Anterior cingulate cortex (tissue), 58 donors: ENCODE measurements at places on chromosomes 7 and 10.

- no peak for DNase-seq
Measured at GRCh38 chr7:140404565-140405065, 757 bp downstream of the RAB19 start.

DNA sequence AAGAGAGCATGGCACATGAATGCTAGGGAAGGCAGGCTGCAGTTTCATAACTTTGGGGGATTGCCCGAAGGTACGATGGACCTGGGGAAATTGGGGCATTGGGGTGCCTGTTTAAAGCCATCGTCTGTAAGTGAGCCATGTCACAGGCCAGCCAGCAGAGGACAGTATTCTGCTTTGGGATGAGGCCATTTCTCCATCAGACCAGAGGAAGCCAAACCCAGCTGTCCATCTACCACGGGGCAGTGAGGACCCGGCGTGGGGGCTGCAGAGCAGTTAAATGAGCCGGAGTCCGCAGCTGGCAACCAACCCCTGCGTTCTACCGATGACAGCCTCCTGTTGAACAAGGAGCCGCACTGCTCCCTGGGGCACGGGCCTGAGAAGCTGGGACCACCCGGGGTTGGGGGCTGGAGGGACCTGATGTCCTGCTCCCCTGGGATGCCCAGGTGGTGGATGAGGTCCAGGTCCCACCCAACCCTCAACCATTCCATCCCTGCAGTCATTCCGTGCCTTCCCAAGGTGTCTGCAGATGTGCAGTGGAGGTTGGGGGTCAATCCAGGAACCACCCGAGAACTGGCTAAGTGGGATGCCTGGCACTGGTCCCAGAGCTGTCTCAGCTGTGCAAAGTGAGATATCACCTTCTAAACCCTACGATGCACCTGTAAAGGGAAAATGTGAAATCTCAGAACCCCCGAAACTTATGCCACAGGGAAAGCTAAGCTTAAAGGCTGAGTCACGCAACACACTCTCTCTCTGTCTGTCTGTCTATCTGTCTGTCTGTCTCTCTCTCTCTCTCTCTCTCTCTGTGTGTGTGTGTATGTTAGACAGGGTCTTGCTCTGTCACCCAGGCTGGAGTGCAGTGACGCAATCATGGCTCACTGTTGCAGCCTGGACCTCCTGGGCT, 12.1 kb upstream of the RHBDD2 start:
- peak; percentile 33 for DNase-seq

- no peak for DNase-seq
Measured at GRCh38 chr10:34102237-34102673, 712.8 kb downstream of the PARD3 start.

DNA sequence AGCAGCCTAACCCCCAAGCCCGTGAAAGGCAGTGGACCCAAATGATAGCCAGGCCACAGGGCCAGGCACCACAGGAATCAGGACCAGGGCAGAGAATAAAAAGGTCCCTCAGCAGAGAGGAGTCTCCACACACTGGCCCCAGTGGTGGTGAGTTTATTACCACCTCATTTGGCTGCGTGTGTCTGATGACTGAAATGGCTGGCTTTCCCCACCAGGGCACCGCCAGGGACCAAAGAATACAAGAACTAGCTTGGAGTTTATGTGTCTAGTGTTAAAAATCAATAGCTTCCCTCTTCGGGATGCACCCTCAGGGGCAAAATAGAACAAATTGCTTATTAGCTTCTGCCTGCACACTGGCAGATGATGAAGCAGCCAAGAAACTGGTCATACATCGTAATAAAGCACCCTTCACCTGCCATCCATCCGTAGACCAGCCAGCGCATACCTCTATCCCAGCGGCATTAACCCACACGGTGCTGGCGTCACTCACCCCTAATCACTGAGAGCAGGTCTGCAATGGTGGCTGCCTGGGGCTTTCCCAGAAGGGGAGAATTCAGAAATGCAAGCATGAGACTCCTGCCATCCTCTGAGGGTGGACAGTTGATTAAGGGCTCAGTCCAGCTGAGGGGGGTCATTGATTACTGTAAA, 223.7 kb upstream of the ZMIZ1 start:
- DNase-seq, result no peak

DNA sequence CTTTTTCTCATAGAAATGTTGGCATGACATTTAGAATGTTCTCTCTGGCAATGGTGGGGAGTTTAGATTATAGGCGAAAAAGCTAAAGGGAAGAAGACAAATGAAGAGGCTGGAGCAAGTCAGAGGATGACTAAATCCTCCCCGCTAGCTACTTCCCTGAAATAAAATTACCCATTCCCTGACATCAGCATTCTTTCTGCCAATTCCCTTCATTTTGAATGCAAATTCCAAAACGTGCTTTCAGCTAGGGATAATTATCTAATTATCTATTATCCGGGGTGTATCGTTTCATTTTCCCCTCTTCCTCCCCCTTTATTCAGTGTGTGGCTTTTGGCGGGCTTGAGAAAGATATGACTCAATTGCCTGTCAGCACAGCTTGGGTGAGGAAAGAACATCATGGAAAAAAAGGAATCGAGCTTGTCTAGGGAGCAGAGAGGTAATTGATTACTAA, 672.3 kb downstream of the TNS3 start:
- DNase-seq, result no peak

DNA sequence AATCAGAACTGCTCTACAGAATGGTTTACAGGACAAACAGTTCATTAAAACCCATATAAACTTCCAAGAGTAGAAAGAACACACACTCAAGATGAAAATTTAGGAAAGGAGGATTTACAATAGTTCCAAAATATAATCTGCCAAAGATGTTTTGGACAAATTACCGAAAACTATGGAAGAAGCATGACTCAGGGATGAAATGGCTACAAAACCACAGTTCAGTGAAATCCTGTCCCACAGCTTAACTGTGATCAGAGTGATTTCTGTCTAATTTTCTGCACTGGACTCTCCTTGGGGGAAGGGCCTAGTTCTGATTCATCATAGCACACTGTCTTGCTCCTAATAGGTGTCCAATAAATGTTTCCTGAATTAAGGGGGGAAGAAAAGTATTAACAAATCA, 82.2 kb downstream of the HIPK2 start:
- DNase-seq, result no peak

DNA sequence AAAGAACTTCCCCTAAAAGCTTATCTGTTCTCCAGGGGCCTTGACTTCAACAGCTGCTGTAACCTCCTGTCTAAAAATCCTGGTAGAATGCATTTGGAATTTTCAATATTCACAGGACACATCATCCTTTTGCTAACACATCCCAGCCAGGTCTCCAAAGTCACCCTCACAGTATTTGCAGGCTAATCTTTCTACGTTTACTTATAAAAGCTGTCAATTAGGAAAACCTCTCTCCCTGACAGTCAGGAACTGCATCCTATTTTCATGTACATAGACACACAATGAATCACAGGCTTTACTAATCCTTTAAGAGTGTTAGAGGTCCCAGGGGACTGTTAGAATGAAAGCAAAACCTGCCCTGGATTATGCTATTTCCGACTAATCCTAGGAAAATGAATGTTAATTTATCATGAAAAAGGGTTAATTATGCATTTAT, 102.2 kb downstream of the GFRA1 start:
- no peak for DNase-seq

GRCh38 chr10:110042891-110043290, 35.1 kb downstream of the ADD3 start:
- DNase-seq, result no peak

GRCh38 chr10:29647478-29647877, 12.7 kb upstream of the SVIL start:
- DNase-seq, result no peak

GRCh38 chr10:45180507-45180906, 134.9 kb downstream of the OR13A1 start:
- DNase-seq, result no peak

DNA sequence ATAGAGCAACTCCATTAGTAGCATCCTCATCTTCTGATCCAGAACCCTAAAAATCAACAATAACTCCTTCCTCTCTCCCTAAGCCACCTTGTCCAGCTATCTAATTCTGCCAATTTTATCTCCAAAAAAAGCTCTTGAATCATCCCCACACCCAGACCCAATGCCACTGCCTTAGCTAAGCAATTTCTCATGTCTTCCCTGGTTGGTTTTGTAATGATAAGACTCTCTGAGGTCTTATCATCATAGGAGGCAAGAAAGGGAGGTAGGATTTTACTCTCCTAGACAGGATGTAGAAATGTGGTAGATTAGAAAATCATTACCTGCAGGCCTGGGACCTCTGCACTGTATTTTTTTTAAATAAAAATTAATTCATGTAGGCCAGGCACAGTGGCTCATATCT, 283.5 kb upstream of the NEBL start:
- no peak for DNase-seq

DNA sequence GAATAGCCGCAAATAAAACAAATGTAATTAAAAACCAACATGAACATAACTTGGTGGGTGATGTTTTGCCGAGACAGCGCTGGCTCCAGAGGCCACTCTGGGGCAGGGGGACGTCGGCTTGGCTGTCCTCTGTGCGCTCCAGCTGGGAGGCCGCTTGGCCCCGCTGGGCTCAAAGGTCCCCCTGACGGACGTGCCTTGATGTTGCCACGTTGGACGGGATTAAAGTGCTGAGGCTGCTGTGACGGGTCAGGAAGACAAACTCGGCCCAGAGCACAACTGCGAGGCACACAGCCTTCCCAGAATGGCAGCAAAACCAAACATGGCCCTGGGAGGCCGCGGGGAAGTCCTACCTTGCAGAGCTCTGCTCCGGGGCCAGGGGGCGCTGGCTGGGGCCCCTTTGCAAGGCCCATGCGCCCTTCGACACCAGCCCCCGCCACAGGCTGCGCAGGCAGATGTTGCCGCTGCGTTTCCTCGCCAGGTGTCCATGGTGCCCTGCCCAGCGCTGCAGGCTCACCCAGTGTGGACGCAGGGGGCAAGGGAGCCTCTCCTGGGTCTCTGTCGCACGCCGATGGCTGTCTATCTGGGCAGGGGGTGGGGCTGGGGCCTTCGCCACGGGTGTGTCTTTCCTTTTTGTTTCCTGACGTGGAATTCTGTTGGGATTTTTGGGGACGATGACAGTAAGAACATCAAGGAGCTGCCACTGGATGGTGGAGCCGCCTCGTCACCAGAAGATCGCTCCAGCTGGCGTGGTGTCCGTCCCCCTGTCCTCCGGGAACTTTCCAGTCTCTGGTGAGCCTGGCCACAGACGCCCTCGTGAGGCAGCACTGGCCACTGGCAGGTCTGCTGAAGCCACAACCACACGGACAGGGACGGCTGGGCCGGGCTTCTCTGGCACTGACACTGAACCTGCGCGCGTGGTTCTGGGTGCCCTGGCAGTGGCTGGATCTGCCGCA, 99.6 kb upstream of the DIP2C start:
- DNase-seq, result peak; percentile 60

GRCh38 chr10:77892021-77892739, 34.4 kb downstream of the DLG5 start:
- no peak for DNase-seq

DNA sequence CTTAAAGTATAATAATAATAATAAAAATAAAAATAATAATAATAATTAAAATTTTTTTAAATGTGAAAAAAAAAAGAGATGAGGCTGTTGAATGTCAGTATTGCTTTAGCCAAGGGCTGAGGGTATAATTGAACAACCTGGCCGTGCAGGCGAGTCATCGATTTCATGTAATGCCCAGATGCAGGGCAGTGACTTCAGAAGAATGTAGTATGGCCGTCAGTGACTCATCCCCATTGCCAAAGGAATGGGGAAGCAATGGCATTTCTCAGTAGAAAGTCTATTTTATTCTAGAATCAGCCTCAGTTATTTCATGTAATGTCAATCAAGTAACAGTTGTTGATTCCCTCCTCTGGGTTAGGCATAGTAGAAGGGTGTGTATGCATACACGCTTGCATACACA, 516.4 kb downstream of the GLRX3 start:
- DNase-seq, result no peak

- DNase-seq, result no peak
Measured at GRCh38 chr7:79523436-79523835, 70.0 kb upstream of the MAGI2 start.
